ENCODE measurements at places on chromosomes 3 and 15.

- DNase-seq: no peak
Measured at GRCh38 chr3:197417441-197417840, 119.0 kb upstream of the DLG1 start.

DNA sequence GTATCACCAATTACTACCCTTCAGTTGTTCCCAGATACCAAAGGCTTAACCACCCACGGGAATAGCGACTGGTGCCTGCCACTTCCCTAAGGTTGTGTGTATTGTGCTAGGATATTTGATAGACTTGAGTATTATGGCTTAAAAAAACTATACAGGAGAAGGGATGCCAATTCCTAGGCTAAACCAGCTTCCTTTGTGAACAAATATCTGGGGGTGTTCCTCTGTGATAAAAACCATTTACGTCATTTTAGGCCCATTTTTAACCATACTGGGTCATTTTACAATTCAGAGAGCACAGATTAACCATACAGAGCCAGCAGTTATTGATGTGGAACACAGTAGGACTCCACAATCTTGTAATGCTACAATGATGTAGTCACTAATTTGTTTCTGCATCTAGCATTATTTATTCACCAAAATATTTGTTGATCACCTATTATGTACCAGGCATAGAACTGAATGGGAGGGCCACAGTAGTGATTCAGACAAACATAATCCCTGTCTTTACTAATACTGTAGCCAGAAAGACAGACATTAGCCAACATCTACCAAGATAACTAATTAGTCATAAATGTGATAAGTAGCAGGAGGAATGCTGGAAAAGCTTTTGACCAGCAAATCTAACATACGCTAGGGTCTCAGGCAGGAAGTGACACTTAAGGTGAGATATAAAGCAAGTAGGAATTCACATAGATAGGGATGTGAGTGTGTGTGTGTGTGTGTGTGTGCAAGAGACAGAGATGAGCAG is 184.8 kb downstream of the MECOM start:
- DNase-seq: no peak

DNA sequence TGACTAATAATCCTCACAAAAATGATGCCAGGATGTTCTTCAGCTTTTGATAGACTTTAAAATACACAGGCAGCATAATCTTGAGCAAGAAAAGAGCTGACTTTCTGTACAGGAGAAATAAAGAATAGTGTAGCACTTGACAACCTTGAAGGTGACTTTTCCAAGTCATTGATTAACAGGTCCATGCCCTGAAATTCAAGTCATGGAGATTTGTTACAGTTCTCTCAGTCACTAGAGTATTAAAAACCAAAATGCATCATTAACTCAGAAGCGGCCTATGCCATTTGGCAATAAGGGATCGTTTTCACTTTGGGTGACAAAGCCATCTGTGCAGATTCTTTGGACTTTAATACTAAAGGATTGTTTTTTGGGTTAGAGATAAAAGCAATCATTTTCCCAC is 692.7 kb upstream of the SGO1 start:
- DNase-seq: no peak

DNA sequence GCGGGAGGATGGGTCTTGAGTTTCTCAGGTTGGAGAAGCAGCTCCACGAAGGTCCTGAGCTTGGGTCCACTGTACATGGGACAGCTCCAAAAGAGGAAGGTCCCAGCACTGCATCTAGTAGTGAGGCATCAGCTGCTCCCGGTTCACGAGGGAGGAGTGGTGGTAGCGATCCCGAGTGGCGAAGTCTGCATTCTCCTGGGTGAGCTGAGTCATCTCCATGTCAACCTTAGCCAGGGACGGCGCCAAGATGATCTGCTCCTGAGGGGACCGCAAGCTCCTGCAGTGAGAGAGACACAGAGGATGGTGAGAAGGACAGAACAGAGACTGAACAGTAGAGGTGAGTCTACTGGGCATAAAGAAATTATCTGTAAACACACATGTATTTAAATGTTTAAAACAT is 28.0 kb upstream of the HEG1 start:
- DNase-seq: no peak

- no peak for DNase-seq
Measured at GRCh38 chr3:170107941-170108340, 70.1 kb downstream of the GPR160 start.

DNA sequence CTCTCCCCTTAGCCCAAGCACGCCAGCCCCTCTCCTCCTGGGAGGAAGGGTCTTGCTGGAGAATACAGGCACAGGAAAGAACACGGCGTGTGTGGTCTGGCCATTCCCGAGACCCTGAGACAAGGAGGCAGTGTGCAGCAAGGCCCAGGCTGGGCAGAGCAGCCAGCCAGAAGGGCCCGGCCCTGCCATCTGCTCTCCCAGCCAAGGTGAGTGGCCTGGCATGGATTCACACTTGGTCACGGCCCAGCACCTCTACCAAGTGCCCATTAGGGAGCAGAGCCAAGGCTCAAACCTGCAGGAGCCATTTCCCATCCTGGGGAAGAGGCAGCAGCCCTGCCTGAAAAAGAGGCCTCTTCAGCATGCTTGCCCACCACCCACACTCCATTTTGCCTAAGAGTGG is 28.6 kb downstream of the MEGF11 start:
- DNase-seq: no peak

- no peak for DNase-seq
Measured at GRCh38 chr3:183220828-183221227, 32.2 kb upstream of the B3GNT5 start.

DNA sequence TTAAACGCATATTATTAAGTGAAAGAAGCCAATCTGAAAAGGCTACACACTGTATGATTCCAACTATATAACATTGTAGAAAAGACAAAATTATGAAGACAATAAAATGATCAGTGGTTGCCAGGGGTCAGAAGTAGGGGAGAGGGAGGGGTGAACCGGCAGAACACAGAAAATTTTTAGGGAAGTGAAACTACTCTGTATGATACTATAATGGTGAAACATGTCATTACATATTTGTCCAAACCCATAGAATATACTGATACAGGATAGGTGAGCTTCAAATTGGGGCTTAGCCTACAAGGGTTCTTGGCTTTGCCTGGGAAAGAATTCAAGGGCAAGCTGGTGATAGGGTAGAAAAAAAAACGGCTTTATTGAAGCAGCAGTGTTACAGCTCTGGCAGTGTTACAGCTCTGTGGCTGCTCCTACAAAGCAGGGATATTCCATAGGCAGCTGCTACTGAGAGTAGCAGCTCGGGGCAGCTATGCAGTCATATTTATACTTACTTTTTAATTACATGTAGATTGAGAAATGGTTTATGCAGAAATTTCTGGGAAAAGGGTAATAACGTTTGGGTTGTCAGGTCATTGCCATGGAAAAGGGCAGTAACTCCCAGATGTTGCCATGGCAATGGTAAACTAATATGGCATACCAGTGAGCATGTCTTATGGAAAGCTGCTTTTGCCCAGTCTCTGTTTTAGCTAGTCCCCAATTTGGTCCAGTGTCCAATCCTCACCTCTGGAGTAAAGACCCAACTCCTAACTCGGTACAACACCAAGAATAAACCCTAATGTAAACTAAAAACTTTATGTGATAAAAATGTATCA is 125.1 kb upstream of the SLC25A36 start:
- DNase-seq: no peak

DNA sequence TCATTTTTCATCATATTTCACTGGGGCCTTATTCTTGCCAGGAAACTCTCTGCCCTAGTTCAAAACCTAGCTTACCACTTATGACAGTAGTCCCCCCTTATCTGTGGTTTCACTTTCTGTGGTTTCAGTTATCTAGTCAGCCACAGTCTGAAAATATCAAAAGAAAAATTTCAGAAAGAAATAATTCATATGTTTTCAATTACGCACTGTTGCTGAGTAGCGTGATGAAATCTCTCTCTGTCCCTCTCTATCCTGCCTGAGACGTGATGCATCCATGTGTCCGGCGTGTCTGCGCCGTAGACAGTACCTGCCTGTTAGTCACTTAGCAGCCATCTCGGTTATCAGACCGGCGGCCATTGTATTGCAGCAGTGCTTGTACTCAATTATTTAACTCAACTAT is 369.9 kb upstream of the MCTP2 start:
- no peak for DNase-seq

DNA sequence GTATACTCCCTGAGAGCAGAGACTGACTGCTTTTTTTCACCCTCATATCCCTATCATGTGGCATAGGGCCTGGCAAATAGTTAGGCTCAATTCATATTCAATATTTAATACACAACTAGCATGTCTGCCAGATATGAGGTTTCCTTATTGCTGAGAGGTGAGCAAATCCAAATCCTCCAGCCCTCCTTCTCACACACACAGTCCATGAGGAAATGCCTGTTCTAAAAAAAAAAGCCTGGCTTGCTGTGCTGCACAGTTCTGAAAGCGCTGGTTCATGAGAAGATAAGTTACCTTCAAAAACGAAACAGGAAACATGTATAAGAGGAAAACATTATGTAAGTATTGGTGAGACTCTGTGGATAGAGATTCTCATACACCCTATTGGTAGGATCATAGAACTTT is 15.5 kb upstream of the ACAP2 start:
- DNase-seq: no peak

- no peak for DNase-seq
Measured at GRCh38 chr3:21041621-21042020, 709.4 kb downstream of the ZNF385D start.

GRCh38 chr3:6806991-6807390 is 53.9 kb upstream of the GRM7 start:
- no peak for DNase-seq

DNA sequence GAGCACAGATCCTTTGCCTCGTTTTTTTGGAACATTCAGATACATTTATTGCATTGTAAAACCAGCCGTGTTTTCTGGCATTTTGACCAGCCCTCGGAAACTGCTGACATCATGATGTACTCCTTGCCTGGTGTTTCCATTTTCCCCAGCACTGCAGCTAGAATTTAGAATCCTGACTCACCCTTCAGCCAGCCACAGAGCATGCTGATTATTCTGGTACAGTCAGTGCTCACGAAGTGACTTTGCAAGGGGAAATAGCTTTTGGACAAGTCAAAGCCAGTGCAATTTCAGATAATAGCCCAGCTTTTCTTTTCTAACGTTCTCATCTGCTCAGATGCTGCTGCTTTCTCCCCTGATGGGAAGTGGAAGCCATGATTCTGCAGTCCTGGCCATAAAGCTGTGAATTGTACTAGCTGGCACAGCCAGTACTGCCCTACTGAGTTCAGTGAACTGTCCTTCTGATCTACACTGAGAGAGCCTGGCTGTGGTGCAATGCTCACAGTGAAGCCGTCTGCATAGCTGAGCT is 12.1 kb upstream of the CNBP start:
- DNase-seq: peak; percentile 62

DNA sequence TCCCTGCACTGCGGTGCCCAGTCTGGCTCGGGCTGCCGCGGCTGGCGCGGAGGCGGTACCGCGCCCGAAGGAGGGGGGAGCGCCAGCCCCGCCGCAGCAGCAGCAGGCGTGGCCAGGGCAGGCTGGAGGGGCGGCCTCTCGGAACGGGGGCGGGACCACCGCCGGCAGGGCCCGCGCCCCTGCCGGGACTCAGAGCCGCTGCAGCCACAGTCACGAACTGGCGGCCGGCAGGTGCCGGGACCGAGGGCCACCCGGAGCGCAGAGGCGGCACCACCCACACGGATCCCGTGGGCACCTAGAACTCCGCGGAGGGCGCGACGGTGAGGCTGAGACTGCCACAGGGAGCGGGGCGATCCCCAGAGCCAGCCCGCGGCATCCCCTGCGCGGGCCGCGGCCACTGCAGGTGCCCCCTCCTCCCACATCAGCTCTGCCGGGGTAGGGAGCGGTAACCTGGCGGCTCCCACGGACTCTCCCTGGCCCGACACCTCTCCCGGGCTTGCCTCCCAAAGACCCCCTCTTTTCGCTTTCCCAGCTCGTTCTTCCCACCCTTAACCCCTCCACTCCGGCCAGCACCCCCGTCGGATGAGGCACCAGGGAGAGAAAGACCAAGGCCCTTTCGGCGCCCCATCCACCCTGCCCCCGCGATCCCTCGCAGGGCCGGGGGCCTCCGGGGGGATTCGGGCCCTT is at the start of gene VWA5B2:
TSS of gene VWA5B2 (plus strand) at position 192 of the 687 bp plus-strand sequence. CDS start 944 bp downstream, outside the sequence.
- peak; percentile 77 for DNase-seq
